ENCODE measurements at places on chromosomes 12 and 14. TPM values are rescaled to one million over a fixed set of nuclear protein-coding genes. Genes with fewer than 3 reads are reported as not detected.

DNA sequence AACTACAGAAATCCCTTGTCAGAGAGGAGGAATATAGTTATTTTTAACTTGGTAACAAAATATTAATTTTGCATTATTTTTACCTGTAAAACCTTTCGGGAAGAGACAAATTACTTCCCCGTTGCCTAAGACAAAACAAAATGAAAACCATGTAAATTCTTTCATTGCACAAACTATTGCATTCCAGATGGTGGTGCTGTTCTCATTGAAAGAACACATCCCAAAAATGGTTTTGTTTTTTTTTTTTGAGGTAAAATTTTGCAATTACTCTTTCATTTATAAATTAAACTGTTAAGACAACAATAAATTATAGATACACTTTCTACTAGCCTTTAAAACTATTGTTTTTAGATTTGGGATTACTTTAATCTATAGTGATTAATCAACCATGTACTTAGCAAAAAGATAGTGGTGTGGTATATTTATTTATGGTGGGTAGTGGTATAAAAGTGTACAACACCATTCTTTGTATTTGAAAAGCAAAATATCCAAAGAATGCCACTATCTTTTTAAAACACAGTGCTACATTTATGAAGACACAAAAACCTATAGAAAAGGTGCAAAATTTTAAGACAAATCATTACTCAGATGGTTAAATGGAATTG lies 115.5 kb downstream of the SLC38A1 start:
- no peaks in the 10 kb centered on the region for H3K4me1 ChIP-seq
- no peak for DNase-seq

- H3K36me3 ChIP-seq: no peaks in the 10 kb centered on the region
- H3K4me3 ChIP-seq: no peak overlapping the region
- H3K27me3 ChIP-seq: no peaks in the 10 kb centered on the region
- DNase-seq: no peak
- no peaks in the 10 kb centered on the region for H3K4me1 ChIP-seq
Observed at GRCh38 chr12:94280063-94280462, 131.7 kb downstream of the PLXNC1 start.

DNA sequence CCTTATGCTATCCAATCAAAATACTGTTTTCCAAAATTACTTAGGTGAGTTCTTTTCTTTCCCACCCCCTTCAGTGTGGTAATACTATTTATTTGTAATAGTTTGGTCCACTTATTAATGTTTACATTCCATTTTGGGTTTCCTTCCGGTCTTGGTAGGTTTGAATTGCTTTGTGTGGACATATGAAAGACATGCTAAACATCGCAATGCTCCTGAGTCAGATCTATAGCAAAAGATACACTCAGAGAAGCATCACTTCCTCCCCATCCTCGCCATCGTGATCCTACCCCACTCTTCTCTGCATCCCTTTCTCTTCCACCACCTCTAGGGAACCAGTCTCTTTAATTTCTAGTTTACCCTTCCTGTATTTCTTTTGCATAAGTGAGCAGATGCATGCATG lies 30.0 kb downstream of the TUNAR start:
- DNase-seq: no peak
- 0 out of 2 replicates have a peak, but pooled peaks cover 6% of the 10 kb centered on the region for H3K4me1 ChIP-seq
- H3K4me3 ChIP-seq: no peak overlapping the region
- H3K27ac ChIP-seq: no peak overlapping the region

DNA sequence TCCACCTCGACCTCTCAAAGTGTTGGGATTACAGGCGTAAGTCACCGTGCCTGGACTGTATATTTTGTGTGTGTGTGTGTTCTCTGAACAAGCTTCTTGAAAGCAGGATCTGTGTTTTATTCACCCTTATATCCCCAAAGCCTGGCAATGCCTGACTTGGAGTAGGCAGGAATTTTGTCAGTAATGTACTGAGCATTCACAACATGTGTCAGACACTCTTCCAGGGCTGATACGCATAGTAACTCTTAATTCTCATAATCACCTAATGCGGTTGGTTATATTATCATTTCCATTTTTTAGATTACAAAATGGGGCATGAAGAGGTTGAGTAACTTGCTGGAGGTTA lies 50.4 kb upstream of the PLEKHG3 start:
- no peaks in the 10 kb centered on the region for H3K36me3 ChIP-seq
- no peaks in the 10 kb centered on the region for H3K4me1 ChIP-seq
- H3K27me3 ChIP-seq: no peaks in the 10 kb centered on the region
- H3K4me3 ChIP-seq: no peak overlapping the region

GRCh38 chr12:45878630-45879255 lies 111.6 kb downstream of the SCAF11 start:
- no peak overlapping the region for H3K4me3 ChIP-seq
- no peaks in the 10 kb centered on the region for H3K27me3 ChIP-seq
- no peak for DNase-seq
- H3K4me1 ChIP-seq: no peaks in the 10 kb centered on the region

DNA sequence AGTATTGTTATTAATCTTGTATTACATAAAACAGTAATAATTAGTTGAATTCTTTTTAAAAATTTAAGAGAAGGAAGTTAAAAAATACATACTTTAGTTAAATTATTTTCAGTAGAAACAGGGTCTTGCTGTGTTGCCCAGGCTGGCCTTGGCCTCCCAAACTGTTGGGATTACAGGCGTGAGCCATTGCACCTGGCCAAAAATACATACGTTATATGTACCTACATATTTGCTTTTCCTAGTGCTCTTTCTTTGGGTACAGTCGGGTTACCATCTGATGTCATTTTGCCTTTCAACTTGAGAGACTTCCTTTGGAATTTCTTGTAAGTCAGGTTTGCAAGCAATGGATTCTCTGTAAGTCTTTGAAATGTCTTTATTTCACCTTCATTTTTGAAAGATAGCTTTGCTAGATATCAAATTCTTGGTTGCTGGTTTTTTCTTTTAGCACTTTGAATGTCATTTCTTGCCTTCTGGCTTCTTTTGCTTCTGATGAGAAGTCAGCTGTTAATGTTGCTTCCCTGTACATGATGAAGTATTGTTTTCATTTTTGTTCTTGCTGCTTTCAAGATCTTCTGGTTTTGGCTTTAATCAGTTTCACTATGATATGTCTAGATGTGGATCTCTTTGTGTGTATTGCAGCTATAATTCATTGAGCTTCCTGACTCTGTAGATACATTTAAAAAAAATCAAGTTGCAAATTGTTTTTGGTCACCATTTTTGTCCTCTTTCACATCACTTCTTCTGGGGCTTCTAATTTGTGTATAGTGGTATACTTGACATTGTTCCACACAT lies 84.4 kb downstream of the SPATS2 start:
- no peaks in the 10 kb centered on the region for H3K27me3 ChIP-seq
- H3K4me3 ChIP-seq: no peak overlapping the region
- H3K4me1 ChIP-seq: no peaks in the 10 kb centered on the region
- H3K27ac ChIP-seq: no peak overlapping the region
- H3K36me3 ChIP-seq: peaks cover 8% of the 10 kb centered on the region
- no peak for DNase-seq

DNA sequence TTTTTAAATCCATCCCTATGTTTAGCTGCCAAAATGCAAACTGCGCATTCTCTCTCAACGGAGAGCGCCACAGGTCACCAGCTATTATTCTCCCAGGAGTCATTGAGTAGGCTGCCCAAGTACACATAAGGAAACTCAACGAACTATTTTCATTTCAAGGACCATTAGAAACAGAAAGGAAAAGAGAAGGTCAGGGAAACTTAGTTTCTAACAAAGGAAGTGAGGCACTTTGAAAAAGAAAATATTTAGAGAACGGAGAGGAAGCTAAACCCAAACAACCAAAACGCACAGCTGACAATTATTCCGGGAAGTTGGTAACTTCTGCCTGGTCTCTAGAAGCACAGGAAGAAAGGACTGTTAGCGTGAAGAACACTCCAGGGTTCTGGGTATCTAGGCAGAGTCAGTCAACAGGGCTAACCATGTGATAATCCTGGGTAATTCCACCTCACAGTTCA lies 23.5 kb downstream of the GPHB5 start:
- H3K27ac ChIP-seq: no peak overlapping the region
- no peaks in the 10 kb centered on the region for H3K4me1 ChIP-seq
- H3K36me3 ChIP-seq: no peaks in the 10 kb centered on the region
- DNase-seq: no peak

GRCh38 chr12:1544996-1545700 lies 49.2 kb downstream of the FBXL14 start:
- DNase-seq: no peak
- H3K27ac ChIP-seq: no peak overlapping the region
- H3K36me3 ChIP-seq: peaks cover 3% of the 10 kb centered on the region
- H3K4me1 ChIP-seq: no peaks in the 10 kb centered on the region
- no peaks in the 10 kb centered on the region for H3K27me3 ChIP-seq

GRCh38 chr14:75497191-75497590 lies 25.1 kb upstream of the BATF start:
- H3K36me3 ChIP-seq: no peaks in the 10 kb centered on the region
- H3K27ac ChIP-seq: no peak overlapping the region
- no peaks in the 10 kb centered on the region for H3K4me1 ChIP-seq
- no peaks in the 10 kb centered on the region for H3K27me3 ChIP-seq
- DNase-seq: no peak

DNA sequence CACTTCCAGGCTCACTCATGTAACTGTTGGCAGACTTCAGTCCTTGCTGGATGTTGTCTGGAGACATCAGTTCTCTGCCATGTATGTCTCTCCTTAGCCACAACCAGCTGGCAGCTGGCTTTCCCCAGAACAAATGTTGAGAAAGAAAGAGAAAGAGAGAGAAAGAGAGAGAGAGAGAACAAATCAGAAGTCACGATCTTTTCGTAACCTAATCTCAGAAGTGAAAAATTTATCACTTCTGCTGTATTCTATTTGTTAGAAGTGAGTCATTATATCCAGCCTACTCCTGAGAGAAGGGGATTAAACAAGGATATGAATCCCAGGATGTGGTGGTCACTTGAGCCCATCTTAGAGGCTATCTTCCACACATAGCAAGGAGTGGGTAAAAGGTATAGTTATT lies 101.2 kb downstream of the BTG1 start:
- no peaks in the 10 kb centered on the region for H3K36me3 ChIP-seq
- H3K4me3 ChIP-seq: no peak overlapping the region
- no peaks in the 10 kb centered on the region for H3K27me3 ChIP-seq
- no peaks in the 10 kb centered on the region for H3K4me1 ChIP-seq
- H3K27ac ChIP-seq: no peak overlapping the region

DNA sequence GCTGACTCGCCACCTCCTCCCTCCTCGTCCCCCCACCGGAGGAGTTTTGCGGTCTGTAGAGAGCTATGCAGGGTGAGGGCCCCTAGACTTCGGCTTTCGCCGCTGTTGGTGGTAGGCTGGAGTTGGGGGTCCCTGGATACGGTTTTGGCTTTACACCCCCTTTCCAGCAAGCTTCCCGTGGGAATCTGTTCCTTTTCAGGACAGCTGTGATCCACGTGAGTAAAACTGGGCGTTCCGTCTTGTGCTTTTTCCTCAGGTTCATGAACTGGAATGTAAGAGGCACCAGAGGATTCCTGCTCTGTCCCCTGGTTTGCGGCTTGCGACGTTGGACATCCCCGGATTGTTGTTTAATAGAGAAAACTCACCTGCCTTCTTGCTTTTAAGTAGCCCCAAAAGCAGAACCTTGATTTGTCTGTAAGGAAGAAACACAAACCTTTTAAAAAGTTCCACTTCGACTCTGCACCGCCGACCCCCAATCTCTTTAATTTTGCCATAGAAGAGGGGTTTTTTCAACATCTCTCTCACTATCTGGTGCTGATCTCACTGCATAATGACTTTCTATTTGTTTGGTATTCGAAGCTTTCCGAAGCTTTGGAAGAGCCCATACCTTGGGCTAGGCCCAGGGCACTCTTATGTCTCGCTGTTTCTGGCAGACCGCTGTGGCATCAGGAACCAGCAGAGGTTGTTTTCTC lies 490 bp downstream of the PRORP start:
- peak overlapping the region; percentile 96 for H3K27ac ChIP-seq
- no peaks in the 10 kb centered on the region for H3K27me3 ChIP-seq
- DNase-seq: no peak
- peak overlapping the region; percentile 91 for H3K4me3 ChIP-seq
- H3K4me1 ChIP-seq: no peaks in the 10 kb centered on the region

DNA sequence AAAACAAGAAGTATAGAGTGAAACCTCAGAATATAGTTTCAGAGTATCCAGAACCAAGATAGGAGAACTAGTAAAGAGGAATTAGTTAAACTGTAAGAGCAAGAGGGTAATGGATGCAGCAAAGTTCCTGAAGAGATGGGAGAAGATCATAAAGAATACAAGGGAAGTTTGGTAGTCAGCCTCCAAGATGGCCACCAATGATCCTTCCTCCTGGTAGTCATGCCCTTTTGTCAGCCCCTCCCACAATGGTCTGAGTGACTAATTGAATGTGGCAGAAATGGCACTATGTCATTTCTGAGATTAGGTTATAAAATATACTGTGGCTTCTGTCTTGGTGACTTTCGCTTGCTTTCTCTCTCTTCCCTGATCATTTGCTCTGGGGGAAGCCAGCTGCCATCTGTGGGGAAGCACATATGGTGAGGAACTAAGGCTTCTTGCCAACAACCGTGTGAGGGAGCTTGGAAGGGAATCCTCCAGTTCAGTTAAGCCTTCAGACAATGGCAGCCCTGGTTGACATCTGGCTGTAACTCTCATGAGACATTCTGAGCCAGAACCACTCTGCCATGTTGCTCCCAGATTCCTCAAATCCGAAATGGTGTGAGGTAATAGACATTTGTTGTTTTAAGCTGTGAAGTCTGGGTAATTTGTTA lies 55.3 kb upstream of the AMN1 start:
- H3K4me3 ChIP-seq: no peak overlapping the region
- no peak for DNase-seq
- no peaks in the 10 kb centered on the region for H3K36me3 ChIP-seq
- H3K4me1 ChIP-seq: no peaks in the 10 kb centered on the region
- H3K27ac ChIP-seq: no peak overlapping the region

DNA sequence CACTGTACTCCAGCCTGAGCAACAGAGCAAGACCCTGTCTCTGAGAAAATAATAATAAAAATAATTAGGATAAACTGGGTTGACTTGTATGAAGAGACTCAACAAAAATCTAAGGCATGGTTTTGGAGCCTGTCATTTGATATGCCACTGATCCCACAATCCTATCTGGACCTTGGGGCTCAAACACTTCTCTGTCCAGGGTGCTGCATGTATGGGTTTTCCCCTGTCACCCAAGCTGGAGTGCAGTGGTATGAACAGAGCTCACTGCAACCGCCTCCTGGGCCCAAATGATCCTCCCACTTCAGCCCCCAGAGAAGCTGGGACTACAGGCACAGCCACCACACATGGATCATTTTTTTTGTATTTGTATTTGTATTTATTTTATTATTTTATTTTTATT lies 5.3 kb upstream of the VSIG10 start:
- H3K4me3 ChIP-seq: no peak overlapping the region
- H3K27ac ChIP-seq: no peak overlapping the region
- H3K36me3 ChIP-seq: no peaks in the 10 kb centered on the region
- H3K4me1 ChIP-seq: no peaks in the 10 kb centered on the region

- DNase-seq: no peak
- H3K4me3 ChIP-seq: no peak overlapping the region
- no peaks in the 10 kb centered on the region for H3K36me3 ChIP-seq
- no peaks in the 10 kb centered on the region for H3K27me3 ChIP-seq
- H3K27ac ChIP-seq: peak overlapping the region; percentile 100
Observed at GRCh38 chr12:71949646-71950045, 11.0 kb downstream of the TPH2 start.

The CREBL2 gene
- total RNA-seq: 18.1 TPM

The SIX4 gene
- 28.9 TPM for total RNA-seq

The RAB3IP gene
- 44.9 TPM for total RNA-seq

The KRT3 gene
- total RNA-seq: not detected

The CDK17 gene
- total RNA-seq: 28.8 TPM

The KLRK1 gene
- not detected for total RNA-seq

The TOMM20L gene
- not detected for total RNA-seq

The EML1 gene
- 16.7 TPM for total RNA-seq

The SMIM41 gene
- not detected for total RNA-seq

The CACNA1C gene
- total RNA-seq: 0.81 TPM

The RPS6KL1 gene
- 18.8 TPM for total RNA-seq
